Left kidney (tissue), 8 donors: ENCODE measurements at places on chromosomes 16 and 17. TPM values are rescaled to one million over a fixed set of nuclear protein-coding genes. Genes with fewer than 3 reads are reported as not detected.

Gene PIGS
- 101 TPM for polyA plus RNA-seq

Gene MYOCD
- 8.2 TPM for polyA plus RNA-seq

DNA sequence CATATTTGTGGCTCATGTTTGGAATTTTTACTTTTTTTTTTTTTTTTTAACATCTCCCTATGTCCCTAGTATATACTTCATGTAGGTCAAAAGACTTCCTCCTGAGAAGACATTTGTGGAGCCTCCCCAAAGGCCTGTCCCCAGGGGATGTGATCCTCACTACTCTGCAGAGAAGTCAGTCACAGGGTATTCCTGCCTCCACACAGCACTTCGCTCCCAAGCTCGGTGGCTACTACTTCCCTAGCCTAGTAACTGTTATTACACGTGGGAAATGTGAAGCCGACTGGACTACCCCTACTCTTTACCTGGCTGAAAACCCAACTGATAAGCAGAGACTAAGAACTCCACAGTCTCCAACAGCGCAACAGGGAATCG lies 116.8 kb downstream of the HIC1 start:
- DNase-seq = no peak

- no peak for DNase-seq
Measured at GRCh38 chr17:47621293-47622179, 28.2 kb upstream of the KPNB1 start.

- DNase-seq = peak; percentile 34
Measured at GRCh38 chr17:5825717-5826330, 241.5 kb upstream of the NLRP1 start.

GRCh38 chr16:88448461-88449266 lies 4.4 kb upstream of the ZFPM1 start:
- DNase-seq = no peak

GRCh38 chr17:72126575-72127486 lies 6.0 kb downstream of the SOX9 start:
- no peak for DNase-seq

DNA sequence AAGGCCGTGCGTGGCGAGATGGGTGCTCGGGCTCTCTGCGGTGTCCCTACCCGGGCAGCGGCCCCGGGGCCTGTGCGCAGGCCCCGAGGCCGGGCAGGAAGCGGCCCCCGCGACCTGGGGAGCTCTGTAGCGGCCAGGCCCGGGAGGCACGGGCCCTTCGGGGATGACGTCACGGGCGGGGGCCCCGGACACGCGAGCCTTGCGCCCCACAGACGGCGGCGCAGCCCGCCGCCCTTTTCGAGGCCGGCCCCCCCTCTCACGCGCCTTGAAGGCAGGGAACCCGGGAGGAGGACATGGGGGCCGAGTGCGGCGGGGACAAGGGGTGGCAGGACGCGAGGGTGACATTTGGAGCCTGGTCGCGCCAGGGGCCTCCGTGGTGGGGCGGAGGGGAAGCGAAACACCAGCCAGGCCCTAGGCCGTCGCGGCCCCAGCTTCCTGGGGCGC lies 1.1 kb downstream of the RAI1 start:
- no peak for DNase-seq

- no peak for DNase-seq
Measured at GRCh38 chr17:31902693-31903092, 1.2 kb upstream of the UTP6 start.

Gene KCNJ18
- polyA plus RNA-seq = not detected

DNA sequence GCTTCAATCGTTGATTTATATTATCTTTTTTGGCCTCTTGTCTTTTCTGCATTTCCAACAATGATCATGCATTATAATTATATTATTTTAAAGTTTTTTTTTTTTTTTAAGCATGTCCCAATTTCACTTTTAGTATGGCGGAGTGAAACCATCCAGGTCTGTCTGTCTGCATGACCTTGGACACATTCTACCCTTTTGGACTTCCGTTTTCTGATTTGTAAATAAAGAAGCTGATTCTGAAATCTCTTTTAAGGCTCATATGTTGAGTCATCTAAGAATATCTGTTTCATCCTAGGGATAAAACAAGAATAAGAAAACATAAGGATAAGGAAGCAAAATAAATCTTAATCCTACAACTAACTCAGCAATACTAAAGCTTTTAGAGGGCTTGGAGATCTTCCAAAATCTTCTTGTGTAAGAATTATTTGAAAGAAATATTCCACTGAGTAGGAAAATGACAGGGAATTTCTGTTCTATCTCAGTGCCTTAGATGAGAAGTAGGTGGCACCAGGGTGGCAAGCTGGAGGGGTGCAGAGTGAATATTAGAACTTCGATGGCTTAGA lies 195.7 kb upstream of the TOX3 start:
- DNase-seq = no peak

- DNase-seq = no peak
Measured at GRCh38 chr16:9966569-9967157, 215.6 kb downstream of the GRIN2A start.

DNA sequence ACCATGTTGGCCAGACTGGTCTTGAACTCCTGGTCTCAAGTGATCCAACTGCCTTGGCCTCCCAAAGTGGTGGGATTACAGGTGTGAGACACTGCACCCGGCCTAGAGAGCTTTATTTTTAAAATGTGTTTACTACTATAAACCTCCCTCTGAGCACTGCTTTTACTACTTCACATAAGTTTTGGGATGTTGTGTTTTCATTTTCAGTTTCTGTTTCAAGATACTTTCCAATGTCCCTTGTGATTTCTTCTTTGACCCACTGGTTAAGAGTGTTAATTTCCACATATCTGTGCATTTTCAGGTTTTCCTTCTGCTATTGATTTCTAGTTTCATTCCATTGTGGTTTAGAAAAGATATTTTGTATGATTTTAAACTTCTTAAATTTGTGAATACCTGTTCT lies 74.4 kb downstream of the NETO2 start:
- DNase-seq = no peak

Gene TMED6
- polyA plus RNA-seq = 2.6 TPM

Gene KRTAP1-5
- polyA plus RNA-seq = not detected

Gene SLFN14
- 0.08 TPM for polyA plus RNA-seq

GRCh38 chr17:81249223-81250040 lies 10.3 kb downstream of the NDUFAF8 start:
- DNase-seq = no peak

DNA sequence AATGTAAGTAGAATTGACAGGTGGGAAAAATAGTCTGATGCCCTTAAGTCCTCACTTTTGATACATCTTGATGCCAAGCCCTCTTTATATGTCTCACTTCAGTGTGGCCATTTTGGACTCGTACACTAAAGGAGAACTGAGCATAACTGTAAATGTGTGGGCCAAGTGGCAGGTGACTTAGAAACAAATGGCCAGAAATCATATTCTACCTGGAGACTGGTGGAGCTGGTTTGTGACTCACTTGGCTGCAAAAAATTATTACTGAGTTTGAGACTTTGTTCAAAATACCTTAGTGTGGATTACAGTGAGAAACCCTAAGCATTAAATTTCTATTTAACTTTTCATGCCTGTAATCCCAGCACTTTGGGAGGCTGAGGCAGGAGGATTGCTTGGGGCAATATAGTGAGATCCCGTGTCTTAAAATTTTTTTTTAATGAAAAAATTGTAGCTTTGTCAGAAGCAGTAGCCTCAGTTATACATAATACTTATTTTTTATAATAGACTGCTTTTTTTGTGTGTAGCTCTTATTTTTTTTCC lies 5.0 kb downstream of the HAPSTR1 start:
- no peak for DNase-seq

Gene RGS11
- 1.4 TPM for polyA plus RNA-seq

Gene MARCHF10
- 1.00 TPM for polyA plus RNA-seq

GRCh38 chr16:1828645-1829410 lies 1.8 kb downstream of the FAHD1 start:
- no peak for DNase-seq

Gene ARHGAP23
- polyA plus RNA-seq = 50.5 TPM

GRCh38 chr17:82820278-82821251 lies 19.3 kb downstream of the ZNF750 start:
- DNase-seq = no peak

Gene MT3
- polyA plus RNA-seq = 1.5 TPM

GRCh38 chr17:4032738-4033137 lies 68.5 kb upstream of the ATP2A3 start:
- DNase-seq = no peak

Gene NFATC2IP
- 91.1 TPM for polyA plus RNA-seq

- no peak for DNase-seq
Measured at GRCh38 chr17:27530764-27531391, 74.6 kb downstream of the KSR1 start.

Gene ASPHD1
- polyA plus RNA-seq = 0.86 TPM

DNA sequence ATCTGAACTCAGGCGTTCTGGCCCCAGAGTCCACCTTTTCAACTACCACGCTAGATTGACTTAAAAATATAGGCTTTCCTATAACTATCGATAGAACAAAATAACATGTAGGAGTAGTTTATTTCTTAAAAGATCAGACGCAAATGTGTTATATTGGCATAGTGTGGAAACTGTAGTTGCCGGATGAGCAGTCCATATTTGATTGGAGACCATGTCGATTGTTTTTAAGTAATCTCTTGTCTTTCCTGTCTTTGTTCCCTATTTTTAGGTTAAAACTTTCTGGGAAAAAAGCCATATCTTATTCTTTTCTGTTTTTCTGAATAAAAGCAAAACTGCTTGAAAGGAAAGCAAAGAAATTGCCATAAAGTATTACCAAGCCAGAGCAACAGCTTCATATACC lies 53.1 kb downstream of the GAN start:
- no peak for DNase-seq

GRCh38 chr16:700684-701584 lies 4.7 kb downstream of the FBXL16 start:
- DNase-seq = peak; percentile 49

GRCh38 chr17:68328676-68329075 lies 37.4 kb downstream of the ARSG start:
- no peak for DNase-seq

- no peak for DNase-seq
Measured at GRCh38 chr16:53404959-53405358, 29.3 kb upstream of the RBL2 start.

Gene ZPBP2
- polyA plus RNA-seq = not detected

GRCh38 chr17:59428916-59429485 lies 97.5 kb downstream of the YPEL2 start:
- no peak for DNase-seq

Gene COIL
- polyA plus RNA-seq = 33.2 TPM

- DNase-seq = no peak
Measured at GRCh38 chr17:3552916-3553315, 4.7 kb downstream of the TRPV3 start.
